ENCODE measurements at places on chromosomes 13 and 19.

DNA sequence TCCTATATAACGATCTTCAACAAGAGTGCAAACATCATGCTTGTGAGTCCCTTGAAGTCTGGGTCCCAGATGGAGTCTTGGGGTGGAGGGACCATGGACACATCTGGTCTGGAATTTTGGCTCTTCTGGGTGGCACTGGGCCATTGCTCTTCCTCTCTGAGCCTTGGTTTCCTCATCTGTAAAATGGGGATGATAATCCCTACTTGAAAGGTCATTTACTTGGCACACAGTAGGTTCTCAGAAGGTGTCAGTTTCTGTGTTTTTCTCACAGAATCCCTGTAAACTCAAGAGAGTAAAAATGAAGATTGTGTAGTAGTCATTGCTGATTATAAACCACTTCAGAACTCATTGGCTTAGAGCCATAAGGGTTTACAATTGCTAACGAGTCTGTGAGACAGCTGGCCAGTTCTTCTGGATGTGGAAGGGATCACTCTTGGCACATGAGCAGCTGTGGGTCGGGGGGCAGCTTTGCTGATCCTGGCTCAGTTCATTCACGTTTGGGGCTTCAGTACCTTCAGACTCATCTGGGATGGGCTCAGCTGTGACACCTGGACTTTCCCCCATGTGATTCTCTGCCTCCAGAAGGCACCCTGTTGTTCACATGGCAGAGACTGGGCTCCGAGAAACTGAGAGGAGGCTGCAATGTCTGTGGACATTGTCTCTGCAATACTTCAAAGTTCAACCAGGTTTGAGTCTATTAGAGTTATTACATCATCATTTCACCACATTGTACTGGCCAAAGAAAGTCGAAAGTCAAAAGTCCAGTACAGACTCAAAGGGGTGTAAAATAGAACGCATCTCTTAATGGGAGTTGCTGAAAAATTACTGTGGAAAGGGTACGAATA, 7.8 kb downstream of the CYP4F12 start:
- DNase-seq = no peak

- peak; percentile 32 for DNase-seq
Observed at GRCh38 chr19:23075031-23075733, 41.6 kb upstream of the ZNF730 start.

GRCh38 chr19:18725841-18726770, 42.6 kb downstream of the CRTC1 start:
- DNase-seq = no peak

DNA sequence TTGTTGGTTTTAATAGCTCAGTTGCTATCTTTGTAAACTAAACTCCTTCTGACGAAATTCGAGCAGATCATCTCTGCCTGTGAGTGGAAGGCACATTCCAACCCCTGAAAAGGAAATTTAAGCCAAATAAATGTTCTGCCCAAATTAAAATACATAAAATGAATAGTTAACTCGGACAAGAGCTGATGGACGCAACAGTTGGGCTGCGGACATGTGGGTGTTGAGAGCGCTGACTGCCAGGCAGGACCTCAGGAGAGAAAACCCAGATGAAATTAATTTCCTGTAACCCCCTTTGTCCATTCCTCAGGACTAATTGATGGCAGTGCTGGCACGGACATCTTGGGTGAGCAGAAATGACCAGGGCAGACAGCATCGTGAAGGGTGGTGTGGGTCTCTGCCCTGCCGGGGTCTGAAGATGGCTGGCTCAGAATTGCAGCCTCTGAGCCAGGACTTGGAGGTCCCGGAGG, 86.5 kb downstream of the TSHZ3 start:
- DNase-seq = no peak

GRCh38 chr13:74883834-74884233, 598.1 kb downstream of the TBC1D4 start:
- DNase-seq = no peak

DNA sequence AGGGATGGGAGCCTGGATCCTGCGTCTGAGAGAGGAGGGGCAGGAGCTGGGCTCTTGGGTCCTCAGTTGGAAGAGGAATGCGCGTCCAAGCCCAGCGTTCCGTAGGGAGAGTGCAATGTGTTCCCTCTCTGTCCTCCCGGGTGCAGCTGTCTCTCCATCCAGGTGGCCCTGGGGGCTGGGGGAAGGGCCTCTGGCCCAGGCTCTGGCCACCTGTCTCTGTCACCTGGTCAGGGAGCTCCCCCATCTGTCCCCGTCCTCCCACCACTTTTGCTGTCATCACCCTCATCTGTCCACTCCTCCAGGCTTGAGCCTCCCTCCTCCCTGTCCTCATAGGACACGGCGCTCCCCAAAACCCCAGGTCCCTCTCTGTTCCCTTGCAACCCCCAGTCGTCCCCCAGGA, 3.7 kb upstream of the SBK2 start:
- no peak for DNase-seq

- no peak for DNase-seq
Observed at GRCh38 chr13:70391678-70392077, 283.4 kb upstream of the KLHL1 start.

- peak; percentile 42 for DNase-seq
Observed at GRCh38 chr19:13241231-13242104, 91.3 kb downstream of the IER2 start.
